ENCODE measurements at places on chromosomes 7 and 10.

DNA sequence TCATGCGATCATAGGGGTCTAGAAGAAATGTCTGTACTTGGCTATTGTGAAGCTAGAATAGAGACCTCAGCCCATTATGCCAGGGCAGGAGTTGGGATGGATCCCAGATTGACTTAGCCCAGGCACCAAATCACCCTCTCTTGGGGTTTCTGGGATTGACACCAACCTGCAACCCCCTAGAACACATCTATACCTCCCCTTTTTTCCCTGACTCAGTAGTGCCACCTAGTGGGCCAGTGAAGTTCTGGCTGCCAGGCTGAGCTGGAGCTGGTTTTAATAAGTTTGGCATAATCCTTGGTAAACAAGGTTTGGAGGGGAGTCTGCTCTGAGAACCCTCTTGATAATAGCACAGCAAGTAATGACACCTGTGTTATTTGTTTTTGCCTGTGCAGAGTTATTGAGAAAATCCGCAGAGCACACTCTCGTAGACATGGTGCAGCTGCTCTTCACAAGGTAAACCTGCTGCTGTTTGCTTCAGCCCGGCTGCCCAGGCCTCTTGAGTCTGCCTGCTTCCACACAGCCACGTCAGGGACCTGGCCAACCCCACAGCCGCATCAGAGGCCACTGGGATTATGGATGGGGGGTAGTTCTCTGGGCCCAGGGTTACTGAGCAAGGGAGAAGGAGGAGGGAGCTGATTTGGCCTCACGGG is 43.3 kb upstream of the NFKB2 start:
- DNase-seq = peak; percentile 74

DNA sequence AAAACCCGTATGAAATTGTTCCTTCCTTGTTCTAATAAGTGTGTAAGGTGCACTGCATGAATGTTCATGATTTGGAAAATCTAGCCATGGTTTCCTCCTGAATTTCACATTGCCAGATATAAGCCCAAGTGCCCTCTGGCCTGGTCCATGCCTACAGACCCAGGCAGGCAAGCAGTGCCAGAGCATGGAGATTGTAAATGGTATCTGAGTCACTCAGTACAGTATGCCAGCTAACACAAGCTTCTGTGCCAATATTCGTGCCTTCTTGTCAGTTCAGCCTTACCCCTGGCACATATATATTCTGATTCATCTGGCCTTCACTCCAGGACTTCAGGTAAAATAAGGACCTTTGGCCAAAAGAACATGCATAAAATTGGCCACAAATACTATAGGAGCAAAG is 38.4 kb upstream of the PDE1C start:
- DNase-seq = no peak

DNA sequence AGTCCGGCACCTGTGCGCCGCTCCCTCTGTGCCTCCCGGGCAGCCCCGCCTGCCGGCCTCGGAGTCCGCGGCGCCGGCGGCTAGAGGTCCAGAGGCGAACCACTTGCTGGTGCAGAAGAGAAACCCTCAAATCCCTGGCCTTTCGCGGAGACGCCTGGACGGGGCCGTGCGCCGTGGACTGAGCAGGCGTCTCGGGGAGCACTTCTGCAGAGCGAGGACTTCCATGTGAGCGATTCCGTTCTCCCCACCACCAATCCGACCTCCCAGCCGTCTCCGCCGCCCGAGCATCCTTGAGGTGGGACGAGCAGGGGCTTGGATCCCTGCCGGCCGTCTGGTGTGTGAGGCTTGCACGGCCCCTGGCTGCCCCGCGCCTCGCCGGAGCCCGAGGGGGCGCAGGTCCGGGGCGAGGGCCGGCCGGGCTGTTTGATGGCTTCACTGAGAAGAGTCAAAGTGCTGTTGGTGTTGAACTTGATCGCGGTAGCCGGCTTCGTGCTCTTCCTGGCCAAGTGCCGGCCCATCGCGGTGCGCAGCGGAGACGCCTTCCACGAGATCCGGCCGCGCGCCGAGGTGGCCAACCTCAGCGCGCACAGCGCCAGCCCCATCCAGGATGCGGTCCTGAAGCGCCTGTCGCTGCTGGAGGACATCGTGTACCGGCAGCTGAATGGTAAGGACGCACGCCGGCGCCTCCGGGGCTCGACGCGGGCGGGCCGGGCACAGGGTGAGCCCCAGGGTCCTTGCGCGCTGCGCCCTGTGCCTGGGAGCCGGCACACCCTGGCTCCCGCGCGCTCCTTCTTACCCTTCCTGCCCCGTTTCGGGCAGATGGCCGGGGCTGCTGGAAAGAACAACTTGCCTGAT is 660 bp downstream of the GALNT17 start:
- no peak for DNase-seq

DNA sequence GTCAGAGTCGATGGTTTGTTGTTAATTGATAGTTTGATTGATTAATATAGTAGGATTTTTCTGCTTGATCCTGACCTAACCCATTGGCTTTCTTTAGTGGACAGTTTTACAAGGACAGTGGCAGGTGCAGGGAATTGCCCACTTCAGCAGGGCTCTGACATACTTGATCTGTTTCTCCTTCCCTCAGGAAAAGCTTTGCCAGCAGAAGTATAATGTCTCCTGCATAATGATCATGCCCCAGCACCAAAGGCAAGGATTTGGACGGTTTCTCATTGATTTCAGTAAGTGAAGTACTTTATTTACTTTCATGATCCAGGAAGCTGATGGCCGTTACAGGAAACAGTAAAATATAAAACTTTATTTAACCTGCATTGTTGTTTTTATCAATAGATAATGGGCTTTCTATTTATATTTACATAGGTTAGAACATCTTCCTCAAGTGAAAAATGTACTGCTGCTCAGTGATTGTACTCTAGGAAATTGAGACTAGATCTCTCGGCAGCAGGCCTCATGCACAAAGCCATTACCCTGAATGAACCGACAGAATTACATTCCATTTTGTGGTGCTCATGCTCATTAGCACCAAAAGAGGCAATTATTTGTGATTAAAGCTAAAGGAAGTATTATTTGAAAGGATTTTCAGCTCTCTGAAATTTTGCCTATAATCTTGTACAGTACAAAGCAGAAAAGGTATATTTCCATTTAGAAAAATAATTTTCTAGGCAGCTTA is 122.5 kb upstream of the SAMD8 start:
- no peak for DNase-seq

DNA sequence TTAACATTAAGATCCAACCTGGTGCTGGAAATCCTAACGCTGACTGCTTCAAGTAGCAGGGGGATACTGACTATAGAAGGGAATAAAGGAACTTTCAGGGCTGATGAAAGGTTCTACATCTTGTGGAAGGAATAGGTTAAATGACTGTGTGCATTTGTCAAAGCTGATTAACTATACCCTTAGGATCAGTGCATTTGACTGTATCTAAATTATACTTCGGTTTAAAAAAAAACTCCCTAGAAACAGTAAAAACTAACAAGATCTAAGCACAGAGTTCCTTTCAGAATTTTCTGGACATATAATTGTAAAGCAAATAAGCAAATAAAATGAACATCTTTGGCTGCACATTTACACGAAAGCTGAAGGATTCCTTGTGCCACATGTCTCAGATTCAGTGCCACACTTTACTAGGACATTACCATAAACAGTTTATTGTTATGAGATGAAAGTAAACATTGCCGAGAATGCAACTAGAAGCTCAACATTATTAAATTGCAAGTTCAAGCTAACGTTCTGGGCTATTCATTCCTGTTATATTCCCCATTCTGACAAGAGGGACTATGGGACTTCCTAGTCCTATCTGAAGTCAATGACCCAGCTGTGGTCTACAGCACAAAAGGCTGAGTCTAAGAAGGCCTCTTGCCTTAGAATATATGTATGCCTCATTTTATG is 20.7 kb downstream of the ANK3 start:
- DNase-seq = no peak

DNA sequence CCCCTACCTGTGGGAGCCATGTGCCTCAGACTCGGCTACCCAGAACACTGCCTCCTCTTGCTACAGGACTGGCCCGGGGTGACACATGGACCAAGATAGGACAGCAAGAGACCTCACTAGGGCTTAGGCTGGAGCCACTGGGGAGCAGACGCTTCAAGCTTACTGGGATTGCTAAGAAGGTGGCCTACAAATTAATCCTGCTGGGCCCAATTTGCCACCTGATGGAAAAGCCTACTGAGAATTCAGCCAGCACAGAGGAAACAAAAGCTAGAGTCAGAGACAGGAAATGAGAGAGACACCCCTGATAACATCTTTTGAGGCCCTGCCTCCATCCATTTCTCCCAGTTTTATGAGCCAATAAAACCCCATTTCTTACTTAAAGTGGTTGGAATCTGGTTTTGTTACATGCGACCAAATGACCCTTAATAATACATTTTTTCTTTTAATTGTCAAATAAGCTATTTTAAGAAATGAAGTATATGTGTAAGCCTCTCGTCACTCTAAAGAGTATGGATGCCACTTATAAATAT is 282.1 kb downstream of the CXCL12 start:
- DNase-seq = no peak

All from cardiac fibroblast (primary cell).